ENCODE measurements at places on chromosomes 4 and X. TPM values are rescaled to one million over a fixed set of nuclear protein-coding genes. Genes with fewer than 3 reads are reported as not detected.

GRCh38 chrX:147832707-147833348, 78.9 kb upstream of the FMR1 start:
- no peak for DNase-seq

DNA sequence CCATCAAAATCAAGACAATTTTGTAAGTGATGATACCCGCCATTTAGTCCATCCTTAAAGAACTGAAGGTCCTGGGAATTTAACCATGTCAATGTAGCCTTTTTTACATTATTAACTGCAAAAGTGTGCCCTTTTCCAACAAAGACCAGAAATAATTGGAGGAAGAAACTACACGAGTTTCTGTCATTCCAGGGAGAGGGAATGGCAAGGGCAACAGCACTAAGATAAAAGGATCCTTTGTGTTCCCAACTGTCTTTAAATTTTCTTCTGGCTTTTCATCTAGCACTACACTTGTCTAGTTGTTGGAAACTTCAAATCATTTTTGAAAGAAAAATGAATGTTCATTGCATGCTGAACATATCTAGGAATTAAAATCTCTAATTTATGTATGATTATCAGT, 286.2 kb downstream of the GALNTL6 start:
- no peak for DNase-seq

DNA sequence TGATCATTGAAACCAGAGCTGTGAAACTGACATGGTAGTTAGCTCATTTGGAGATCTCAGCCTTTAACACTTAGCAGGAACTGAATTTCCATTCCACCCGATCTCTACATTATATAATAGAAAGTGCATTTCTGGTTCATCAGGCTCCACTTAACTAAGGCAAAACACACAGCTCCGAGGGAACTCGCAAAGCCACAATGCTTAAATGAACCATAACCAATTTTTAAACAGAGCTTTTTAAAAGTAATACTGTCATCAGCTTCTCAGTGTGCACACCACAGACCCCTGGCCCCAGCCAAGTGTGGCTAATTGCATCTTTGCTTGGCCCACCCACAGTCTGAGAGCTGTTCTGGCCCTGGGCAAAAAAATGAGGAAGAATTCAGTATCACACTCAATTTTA, 66.1 kb downstream of the DCHS2 start:
- DNase-seq, result no peak

DNA sequence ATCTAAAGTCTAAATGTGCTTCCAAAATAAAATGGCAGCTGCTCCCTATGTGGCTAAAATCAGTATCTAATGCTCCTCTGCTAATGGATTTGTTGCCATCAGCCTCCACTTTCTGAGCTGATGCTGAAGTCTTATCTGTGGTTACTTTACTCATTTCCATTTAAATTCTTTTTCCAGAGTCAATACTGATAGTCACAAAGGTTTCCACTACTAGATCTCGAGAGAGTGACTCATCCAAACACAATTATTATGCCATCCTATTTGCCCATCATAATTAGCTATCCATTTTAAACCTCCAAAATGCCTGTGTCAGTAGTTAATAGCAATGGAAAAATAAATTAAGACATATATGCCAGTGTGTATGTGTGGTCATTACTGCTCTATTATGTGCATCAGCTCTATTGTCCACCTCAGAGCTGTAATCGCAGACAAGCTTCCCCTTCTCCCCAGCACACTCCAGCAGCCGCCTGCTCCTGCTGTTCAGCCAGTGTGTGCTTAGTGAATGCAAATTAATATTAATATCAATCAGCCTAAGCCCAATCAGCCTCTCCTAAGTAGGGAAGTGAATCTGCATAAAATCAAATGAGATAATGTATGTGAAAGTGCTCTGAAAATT, 199.8 kb upstream of the ZIC3 start:
- DNase-seq, result no peak

DNA sequence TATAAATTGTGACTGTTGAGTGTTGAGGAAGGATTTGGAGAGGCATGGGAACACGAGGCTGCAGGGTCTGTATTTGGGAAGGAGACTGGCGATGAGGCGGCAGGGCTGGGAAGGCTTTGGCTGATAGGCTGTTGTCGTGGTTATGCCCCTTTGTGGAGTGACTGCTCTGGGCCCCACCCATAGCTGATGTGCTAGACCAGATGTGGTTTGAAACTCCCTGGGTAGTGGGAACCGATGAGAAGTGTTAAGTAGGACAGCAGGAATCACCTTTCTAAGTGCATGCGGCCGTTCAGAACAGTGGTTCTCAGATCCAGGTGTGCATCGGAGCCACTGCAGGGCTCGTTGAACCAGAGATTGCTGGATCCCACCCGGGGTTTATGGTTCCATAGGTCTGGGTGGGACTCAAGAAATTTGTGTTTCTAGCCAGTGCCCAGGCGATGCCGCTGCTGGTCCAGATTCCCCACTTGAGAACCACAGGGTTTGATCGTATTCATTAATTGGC, 42.3 kb downstream of the TBC1D14 start:
- DNase-seq, result no peak

DNA sequence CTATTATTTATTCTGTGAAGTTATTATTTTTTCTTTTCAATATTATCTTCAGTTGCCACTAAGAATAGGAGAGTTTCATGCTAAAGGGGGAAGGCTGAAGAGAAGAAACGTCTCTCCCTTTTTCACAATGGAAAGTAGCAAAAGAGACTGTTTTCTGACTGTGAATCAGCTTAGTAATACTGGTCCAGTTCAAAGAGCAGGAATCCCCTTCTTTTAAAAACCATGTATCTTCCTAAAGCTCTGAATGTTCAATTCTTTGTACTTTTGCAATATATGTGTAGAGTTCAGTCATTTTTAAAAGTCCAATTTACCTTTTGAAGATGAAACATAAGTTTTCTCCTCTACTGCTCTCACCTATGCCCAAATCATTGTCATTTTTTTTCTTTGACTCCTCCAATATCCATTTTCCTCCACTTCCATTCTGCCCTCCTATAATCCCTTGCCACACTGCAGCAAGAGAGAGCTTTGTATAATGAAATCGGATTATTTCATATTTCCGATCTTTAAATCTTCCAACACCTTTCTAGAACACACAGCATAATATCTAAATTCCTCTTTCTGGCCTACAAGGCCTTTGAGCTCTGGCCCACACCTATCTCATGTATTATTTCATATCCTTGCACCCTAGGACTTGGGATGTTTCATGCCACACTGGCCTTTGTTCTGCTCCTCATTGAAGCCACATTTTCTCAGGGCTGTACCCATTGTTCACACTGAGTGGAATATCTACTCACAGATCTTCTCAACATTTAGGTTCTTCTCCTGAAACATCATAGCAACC, 195.3 kb downstream of the CAMK2D start:
- DNase-seq, result no peak

DNA sequence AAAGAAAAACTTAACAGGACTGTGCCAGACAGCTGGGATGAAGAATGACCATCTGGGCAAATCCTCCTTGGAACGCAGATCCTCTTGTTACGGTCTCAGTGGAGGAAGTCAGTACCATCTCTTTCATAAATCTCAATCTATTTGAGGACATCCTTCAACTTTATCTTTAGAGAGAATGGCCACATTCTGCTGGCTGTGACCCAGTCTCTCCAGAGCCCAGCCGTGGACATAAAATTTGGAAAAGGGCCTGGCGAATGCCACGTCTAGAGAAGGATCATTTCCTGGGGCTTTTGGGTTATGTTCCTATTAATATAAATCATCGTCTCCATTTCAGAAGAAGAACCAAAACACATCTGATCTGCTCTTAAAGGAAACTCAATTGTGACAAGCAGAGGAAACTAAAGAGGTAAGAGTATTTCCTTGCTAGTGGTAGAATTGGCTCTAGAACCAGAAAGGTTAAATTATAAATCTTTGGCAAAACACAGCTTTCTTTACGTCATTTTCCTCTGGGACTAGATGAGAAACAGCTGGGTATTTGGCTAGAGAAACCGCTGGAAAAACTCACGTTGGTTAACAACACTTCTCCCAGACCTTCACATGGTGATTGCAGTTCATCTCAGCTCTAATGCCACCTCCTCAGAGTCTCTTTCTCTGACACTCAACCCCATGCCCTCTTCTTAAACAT, 164.7 kb downstream of the CHIC2 start:
- DNase-seq, result no peak

- DNase-seq, result no peak
Observed at GRCh38 chr4:125642645-125643044, 327.9 kb downstream of the FAT4 start.

DNA sequence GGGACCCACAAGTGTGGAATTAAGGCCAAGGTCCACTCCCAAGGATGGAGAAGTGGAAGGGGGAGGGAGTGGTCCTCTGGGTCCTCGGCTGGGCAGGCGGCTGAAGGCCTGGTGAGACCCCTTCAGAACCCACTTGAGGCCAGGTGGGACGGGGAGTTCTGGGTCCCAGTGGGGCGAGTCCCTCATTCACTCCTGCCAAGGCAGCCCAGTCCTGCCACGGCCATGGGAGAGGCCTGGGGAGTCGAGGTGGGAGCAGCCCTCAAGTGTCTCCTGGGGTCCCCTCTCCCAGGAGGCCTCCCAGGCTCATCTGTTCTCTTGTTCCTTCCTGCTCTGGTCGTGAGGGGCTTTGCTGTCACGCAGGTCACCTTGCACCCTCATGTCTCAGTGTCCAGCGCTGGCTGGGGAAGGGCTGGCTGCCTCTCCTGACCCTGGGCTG, 6.1 kb upstream of the SH3BP2 start:
- DNase-seq, result no peak

DNA sequence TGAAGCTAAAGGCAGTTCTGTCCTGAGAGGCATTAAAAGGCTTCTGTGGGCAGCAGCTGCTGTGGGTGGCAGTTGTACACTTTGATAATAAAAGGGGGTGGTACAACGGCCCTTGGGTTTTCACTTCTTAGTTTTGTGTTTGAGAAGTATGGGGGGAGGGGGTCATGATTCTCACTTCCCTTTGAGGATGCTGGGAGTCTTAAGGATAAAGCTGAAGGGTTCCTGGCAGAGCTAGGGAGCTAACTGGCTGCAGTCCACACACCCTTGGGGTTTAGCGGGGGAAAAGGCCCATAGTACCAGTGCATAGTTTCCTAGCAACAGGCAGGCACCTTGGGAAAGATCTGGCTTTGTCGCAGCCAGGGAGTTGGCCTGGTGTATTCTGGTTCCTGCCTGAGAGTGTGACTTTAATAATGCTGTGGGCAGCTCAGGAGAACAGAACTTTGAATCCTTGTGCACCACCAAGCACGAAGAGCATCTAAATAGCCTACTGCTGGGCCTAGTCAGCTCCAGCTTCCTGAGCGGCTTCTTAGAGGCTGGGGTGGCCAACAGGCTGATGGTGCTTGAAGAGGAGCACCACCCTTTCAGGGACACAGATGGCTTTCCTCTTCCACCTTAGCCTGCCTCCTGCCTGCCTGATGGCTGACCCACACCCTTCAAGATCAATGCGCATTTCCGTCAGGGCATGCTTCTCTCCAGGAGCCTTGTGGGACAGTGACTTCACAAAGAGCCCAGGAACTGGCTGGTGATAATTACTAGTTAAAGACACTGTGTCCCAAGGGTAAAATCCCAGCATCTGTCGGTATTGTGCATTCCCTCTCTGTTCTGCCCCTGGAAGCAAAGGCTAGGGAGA, 12.5 kb downstream of the ZBTB33 start:
- no peak for DNase-seq

DNA sequence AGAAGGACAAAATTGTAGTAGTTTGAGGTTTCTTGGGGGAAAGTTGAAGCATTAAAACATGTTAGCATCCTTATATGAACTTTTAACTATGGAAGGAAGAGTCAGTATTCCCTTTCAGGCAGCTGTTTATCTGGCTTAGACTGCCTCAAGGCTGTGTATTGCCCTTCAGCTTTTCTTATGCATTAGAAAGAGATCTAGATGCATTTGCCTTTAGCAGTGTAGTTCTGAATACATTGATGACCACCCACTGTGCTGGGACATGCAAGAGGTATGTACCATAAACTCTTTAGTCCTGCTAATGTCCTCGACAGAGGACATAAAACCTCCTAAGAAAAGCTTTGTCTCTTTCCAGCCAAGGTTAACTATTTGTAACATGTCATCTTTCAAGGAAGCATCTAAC, 2.9 kb downstream of the FAM200B start:
- no peak for DNase-seq

DNA sequence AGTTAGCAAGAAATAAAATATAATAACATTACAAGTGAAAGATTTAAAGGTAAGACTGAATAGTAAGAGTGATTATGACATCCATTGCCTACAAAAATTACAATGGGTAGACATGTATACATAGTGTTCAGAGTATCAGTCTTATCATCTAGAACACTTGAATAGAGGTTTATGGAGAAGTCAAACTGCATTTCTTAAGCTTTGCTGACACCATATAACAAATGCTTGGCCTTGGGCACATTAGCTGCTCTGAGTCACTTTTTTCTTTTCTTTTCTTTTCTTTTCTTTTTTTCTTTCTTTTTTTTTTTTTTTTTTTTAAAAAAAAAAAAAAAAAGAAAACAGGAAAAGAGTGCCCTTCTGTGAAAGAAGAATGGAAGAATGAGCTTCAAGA, 220.0 kb downstream of the SPCS3 start:
- DNase-seq, result no peak

GRCh38 chr4:81096566-81096965, 66.1 kb downstream of the BMP3 start:
- no peak for DNase-seq

- DNase-seq, result no peak
Observed at GRCh38 chr4:12138488-12138887, 709.8 kb upstream of the HS3ST1 start.

GRCh38 chr4:107945809-107946208, 14.5 kb downstream of the CYP2U1 start:
- DNase-seq, result no peak

- no peak for DNase-seq
Observed at GRCh38 chr4:114729068-114729738, 130.6 kb downstream of the UGT8 start.

- DNase-seq, result no peak
Observed at GRCh38 chrX:35016051-35016450, 73.5 kb downstream of the FAM47B start.

DNA sequence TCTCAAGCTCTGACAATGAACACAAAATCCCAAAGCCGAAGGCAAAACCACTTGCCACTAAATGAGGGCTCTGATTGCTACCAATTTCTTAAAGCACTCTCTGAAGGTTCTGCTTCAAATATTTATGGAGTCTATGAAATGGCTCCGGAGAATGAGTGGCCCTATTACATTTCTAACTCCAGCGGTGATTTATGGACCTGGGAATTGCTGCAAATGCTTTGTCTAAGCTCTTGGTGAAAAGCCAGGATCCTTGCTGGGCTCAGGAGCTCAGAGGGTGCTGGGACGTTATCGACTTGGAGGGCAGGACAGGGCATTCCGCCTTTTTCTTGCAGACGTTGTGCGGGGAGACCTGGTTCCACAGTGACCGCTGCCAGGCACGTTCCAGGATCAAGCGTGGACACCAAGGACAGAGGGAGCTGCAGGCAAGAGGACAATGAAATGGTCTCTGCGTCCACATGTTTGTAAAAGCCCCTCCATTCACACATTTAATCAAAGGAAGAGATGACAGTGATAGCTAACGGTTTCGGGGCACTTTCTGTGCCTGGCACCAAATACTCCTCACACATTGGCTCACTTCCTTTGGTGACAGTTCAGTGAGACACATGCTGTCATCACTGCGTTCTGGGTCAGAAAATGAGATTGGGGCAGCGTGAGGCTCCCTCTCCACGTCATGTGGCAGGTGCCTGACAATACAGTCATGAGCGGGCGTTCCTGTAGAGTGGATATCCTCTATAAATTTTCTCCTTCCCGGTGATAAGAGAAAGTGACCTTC, 58.8 kb downstream of the C4orf50 start:
- DNase-seq, result no peak

GRCh38 chrX:30635630-30636029, 17.6 kb upstream of the GK start:
- DNase-seq, result no peak

XPNPEP2 gene
- 0.25 TPM for total RNA-seq

PNMA6A gene
- 0.52 TPM for total RNA-seq

CLTRN gene
- total RNA-seq, result 0.22 TPM

PHOX2B gene
- total RNA-seq, result not detected

OTC gene
- not detected for total RNA-seq

C4orf51 gene
- total RNA-seq, result not detected

ZNF711 gene
- total RNA-seq, result 1.8 TPM

Measured in T-helper 17 cell (primary cell).